ENCODE measurements at places on chromosomes 3 and 15.

GRCh38 chr3:56323986-56324420 is 144.3 kb downstream of the ERC2 start:
- DNase-seq: peak; percentile 78

- DNase-seq: peak; percentile 68
Measured at GRCh38 chr3:107285197-107285596, 92.0 kb upstream of the CCDC54 start.

- DNase-seq: peak; percentile 79
Measured at GRCh38 chr3:64049136-64049535, 25.8 kb upstream of the PSMD6 start.

DNA sequence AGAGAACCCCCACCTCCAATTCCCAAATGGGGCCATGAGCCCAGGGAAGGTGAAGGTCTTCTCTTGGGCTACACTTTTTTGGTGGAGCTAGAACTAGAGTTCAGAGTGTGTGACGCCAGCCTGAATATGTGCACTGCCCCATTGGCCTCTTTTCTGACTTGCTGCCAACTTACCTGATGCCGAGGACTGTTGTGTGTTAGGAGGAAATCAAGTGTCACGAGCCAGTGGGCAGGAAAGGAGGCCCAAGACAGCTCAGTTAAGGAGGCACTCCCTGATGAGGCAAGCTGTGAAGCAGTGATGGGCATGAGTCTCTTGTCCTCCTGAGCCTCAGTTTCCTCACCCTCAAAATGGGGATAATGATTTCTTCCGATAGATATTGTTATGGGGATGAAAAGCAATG is 107.8 kb downstream of the ANP32A start:
- no peak for DNase-seq

GRCh38 chr3:15804553-15805095 is 6.8 kb upstream of the ANKRD28 start:
- DNase-seq: no peak

DNA sequence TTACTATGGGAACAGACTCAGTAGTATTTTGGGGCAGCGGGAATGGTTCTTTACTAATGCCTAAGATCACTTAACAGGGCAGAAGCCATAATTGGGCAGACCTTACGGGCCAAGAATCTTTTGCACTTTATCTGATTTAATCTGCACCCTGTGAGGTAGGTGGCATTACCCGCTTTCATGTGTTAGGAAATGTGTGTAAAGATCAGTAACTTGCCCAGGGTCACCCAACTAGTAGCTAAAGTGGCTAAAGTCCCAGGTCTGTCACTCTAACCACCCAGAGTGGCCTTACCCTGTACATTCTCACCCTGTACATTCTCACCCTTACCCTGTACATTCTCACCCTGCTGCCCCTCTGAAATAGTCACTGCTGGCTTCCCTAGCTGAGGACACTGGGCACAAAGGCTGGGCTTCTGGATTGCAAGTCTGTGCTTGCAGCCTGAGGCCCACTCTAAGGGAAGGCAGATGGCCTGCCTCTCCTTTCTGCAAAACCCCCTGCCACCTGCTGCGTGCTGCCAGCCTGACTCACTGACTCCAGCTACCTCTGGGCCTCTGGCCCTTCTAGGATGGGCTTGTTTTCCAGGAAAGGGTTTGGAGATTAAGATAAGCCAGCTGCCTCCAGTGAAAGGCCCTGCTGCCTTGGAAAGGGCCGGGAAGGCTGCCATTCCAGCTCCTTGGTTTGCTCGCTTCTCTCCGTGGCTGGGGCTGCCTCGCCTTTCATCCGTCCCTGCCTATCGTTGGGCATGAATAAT is 37.5 kb upstream of the MYZAP start:
- peak; percentile 17 for DNase-seq

- DNase-seq: peak; percentile 99
Measured at GRCh38 chr3:24678421-24678865, 183.8 kb upstream of the THRB start.

DNA sequence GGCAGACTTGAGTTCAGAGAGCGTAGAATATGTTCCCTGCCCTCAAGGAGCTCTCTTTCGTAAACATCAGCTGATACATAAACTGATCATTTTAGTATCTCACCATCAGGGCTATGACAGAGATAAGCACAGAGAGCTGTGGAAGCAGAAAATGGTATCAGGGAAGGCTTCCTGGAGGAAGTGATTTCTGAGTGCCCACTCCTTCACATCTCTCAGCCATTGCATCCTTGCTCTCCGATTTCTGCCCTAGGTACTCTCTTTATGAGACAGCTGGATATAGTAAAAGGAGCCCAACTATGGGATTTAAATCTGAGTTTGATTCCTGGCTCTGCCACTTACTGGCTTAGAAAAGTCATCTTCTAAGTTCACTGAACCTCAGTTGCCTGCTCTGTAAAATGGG is 9.1 kb upstream of the AP2M1 start:
- DNase-seq: no peak

DNA sequence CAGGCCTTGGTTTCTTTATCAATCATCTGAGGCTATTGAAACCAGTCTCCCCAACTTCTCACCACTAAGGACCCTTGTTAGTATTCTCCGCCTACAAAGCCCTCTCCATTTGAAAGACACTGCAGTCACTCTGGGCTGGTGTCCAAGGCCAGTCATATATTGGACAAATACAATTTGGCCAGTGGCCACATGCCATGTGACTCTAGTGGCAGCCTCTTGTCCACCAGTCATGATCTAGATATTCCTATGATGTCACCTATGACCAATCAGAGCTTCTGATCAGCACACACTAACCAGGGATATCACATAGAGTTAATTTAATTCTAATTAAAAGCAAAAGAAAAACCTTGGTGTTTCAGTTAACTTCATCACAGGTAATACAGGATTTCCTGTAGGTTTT is 68.2 kb downstream of the RAB11A start:
- DNase-seq: peak; percentile 7

DNA sequence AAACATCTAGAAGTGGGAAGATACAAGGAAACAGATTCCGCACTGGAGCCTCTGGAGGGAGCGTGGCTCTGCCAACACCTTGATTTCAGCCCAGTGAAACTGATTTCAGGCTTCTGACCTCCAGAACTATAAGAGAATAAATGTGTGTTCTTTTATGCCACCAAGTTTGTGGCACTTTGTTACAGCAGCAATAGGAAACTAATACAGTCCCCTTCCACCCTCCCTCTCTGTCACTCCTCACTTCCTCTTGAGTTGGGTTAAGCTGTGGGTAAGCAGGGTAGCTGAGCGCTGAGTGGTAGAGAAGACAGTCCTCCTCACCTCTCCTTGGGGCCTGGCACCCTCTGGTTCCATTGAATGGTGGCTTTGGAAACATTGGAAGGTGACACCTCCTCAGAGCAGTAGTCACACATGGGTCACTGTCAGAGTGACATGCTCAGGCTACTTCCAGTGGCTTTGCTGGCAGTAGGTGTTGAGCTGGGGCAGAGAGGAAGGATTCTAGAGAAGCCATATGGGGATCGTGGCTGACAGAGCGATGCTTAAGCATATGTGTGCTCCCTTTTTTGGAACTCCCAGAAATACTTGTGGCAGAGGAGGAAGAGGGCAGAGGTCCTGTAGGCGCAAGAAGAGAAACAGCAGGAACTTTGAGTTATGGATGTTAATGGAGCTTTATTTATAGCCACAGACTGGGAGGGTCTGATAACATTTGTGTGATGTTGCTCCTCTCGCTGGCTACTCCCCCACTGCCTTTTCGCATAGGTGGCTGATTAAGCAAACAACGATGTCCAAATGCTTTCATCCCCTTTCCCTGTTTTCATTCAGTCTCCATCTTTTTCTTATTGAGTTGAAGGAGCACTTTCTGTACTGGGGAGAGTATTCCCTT is 14.8 kb upstream of the HCN4 start:
- no peak for DNase-seq

GRCh38 chr15:45180201-45180600 is 7.6 kb downstream of the SHF start:
- DNase-seq: no peak

DNA sequence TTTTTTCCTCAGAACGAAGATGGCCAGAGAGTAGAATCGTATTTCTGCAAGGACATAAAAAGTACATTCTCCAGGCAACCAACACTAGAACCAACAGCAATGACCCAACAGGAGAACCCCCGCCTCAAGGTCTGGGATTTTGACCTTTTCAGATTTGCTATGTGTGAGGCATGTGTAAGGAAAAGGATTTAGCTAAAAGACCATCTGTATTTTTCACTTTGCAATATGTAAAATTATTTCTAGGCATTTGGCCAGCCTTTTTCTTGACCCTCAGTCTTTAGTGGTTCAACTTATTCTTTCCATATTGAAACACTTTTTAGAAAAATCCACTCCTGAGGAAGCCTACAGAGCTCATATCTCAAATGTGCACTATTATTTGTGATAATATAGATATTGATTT is 219.2 kb upstream of the GOLGA6L4 start:
- no peak for DNase-seq

DNA sequence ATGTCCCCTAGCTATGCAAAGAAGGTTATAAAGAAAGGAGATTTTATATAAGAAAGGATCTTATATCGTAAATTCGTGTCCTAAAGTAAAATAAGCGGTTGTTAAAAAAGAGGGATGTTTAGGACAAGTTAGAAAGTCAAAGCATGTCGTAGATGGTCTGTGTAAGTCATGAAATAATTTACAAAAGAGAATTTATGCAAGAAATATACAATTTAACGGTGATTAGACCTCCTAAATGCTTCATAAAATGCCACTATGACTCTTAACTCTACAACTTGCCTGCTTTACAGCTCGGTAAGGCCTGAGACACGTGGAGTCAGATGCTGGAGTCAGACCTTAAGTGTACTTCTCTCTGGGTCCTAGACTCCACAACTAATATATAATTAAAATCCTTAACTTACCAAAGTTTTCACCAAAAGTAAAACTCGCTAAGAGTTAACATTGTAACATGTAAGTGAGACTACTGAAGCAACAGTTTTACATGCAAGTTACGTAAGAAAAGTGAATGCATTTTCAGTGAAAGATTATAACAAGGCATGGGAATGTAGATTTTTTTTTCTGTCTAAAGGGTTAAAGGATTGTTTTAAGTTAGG is 13.3 kb upstream of the SRPRB start:
- peak; percentile 8 for DNase-seq

GRCh38 chr3:77449459-77450350 is 409.8 kb downstream of the ROBO2 start:
- DNase-seq: no peak

Measured in iris pigment epithelial cell (primary cell).